ENCODE measurements at places on chromosomes 12 and 14.

DNA sequence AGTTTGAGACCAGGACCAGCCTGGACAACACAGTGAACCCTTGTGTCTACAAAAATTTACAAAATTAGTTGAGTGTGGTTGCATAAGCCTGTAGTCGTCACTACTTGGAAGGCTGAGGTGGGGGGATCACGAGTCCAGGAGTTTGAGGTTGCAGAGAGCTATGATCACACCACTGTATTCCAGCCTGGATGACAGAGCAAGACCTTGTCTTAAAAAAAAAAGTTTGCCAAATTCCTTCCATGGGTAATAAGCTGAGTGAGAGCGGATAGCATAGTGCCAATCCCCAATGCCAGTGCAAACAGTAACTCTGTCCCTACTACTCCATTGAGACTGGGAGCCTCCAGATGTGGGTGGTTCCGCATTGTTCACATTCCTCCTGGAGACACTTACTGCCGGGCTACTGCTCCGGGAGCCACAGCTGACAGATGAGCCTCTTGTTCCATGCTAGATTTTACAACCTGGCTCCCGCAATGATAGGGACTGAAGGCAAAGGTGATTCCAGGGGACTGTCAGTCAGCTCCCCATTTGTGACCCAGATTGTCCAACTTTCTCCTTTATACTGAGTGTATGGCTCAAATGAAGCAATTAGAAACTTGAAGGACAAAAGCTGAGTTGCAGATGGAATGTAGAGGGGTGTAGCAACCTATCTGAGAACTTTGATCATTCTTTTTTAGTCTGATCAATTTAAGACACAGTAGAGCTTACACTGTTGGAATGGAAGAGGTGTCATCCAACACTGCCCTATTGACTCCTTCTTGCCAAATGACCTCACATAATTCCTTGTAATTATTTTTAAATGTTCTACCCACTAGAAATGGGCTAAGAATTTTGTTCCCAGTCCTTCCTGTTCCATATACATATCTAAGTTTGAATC is 13.4 kb upstream of the FRMD6 start:
- H3K27me3 ChIP-seq = peaks cover 13% of the 10 kb centered on the region
- no peaks in the 10 kb centered on the region for H3K4me1 ChIP-seq
- H3K36me3 ChIP-seq = no peaks in the 10 kb centered on the region
- DNase-seq = no peak
- no peak overlapping the region for H3K27ac ChIP-seq

- H3K36me3 ChIP-seq = no peaks in the 10 kb centered on the region
- peaks cover 12% of the 10 kb centered on the region for H3K27me3 ChIP-seq
- no peaks in the 10 kb centered on the region for H3K4me1 ChIP-seq
- no peak overlapping the region for H3K27ac ChIP-seq
- no peak overlapping the region for H3K4me3 ChIP-seq
These were observed 5.9 kb downstream of the LRRC9 start for GRCh38 chr14:59925797-59926196.

DNA sequence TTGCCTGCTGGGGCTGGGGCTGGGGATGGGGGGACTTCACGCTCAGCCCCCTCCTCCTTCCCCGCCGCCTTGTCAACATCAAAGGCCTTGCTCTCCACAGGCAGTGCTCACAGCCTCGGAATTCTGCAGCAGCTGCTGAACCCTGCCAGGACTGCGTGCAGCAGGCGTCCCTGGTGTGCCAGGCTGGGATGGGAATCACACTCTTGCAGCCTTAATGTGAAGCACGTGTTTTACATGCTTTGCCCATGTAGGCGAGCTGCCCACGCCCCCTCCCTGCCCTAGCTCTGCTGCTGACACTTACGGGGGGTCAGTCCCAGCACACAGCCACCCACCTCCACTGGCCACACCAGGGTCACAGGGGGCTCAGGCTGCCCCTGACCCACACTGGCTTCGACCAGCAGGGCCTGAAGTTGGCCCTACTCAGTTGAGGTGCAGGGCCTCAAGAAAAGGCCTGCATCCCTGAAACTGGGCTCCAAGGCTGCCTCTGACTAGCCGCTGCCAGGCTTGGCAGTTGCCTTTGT is 276.2 kb upstream of the RTL1 start:
- no peak overlapping the region for H3K4me3 ChIP-seq
- H3K4me1 ChIP-seq = peaks cover 2% of the 10 kb centered on the region
- no peaks in the 10 kb centered on the region for H3K36me3 ChIP-seq
- DNase-seq = no peak
- no peak overlapping the region for H3K27ac ChIP-seq

DNA sequence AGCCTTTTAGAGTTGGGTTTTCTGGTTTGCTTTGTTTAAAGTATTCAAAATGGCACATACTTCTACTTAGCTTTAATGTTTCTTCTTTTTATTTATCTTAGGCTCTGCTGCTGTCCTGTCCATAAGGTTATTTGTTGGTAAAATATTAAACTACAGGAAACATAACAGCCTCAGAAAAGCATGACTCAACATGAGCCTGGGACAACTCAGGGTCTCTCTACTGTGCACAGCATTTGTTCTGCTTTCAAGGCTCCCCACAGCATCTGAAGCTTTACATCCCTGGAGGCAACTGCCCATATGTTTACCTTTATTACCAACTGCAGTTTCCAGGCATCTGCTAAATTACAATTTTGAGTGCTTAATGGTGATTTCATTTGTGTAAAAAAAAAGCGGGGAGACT is 954.2 kb upstream of the FBXO33 start:
- H3K27ac ChIP-seq = no peak overlapping the region
- H3K4me1 ChIP-seq = no peaks in the 10 kb centered on the region
- DNase-seq = no peak

DNA sequence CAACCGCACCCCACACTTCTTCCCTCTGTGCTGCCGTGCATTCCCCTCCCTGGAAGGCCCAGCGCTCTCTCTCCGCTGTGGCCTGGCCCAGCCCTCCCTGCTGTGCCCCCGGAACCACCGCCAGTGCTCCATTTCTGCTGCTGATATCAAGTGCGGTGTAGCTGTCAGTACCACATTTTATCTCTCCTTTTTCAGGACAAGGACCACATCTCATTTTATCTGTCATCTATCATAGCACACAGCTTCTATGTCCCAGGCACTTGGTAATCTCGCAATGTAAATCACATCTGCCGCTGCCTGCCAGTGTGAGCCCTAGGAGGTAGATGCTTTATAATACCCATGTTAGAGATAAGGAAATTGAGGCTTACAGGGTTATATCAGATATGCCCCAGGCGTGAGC is 18.3 kb downstream of the IL31 start:
- H3K27me3 ChIP-seq = peaks cover 5% of the 10 kb centered on the region
- no peak for DNase-seq
- no peak overlapping the region for H3K4me3 ChIP-seq
- no peak overlapping the region for H3K27ac ChIP-seq
- H3K4me1 ChIP-seq = no peaks in the 10 kb centered on the region

DNA sequence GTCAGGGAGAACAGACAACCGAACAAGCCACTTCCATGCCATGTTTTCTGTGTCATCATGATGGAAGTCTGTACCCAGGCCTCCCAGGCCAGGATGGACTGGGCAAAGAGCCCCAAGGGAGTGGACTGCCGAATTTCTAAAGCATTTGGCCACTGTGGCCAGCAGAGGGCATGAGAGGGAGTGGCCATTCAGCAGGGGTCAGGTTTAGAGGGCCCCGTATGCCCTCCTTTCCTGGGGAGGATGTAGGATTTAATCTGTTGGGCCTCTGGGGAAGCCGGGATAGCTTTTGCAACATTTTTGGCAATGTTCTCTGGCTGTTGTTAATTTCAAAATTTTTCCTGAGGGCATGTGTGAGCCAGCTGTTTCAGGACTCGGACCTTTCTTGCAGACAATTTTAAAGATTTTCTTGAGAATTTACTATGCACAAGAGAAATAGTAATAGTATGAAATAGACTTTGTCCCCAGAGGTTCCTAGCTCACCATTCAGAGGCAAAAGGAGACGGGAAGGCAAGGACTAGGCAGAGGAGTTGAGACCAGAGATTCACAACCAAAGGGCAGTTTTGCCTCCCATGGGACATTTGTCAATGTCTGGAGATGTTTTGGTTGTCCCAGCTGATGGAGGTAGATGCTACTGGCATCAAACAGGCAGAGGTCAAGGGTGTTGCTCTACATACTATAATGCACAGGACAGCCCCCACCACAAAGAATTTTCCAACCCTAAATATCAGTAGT is 18.0 kb downstream of the ACACB start:
- no peaks in the 10 kb centered on the region for H3K36me3 ChIP-seq
- H3K4me1 ChIP-seq = no peaks in the 10 kb centered on the region
- no peak overlapping the region for H3K4me3 ChIP-seq
- peaks cover 2% of the 10 kb centered on the region for H3K27me3 ChIP-seq
- no peak for DNase-seq

- no peak for DNase-seq
- no peak overlapping the region for H3K4me3 ChIP-seq
- no peaks in the 10 kb centered on the region for H3K36me3 ChIP-seq
- peaks cover 21% of the 10 kb centered on the region for H3K4me1 ChIP-seq
- H3K27me3 ChIP-seq = peaks cover 8% of the 10 kb centered on the region
These were observed 6.3 kb downstream of the TBPL2 start for GRCh38 chr14:55433880-55434804.

DNA sequence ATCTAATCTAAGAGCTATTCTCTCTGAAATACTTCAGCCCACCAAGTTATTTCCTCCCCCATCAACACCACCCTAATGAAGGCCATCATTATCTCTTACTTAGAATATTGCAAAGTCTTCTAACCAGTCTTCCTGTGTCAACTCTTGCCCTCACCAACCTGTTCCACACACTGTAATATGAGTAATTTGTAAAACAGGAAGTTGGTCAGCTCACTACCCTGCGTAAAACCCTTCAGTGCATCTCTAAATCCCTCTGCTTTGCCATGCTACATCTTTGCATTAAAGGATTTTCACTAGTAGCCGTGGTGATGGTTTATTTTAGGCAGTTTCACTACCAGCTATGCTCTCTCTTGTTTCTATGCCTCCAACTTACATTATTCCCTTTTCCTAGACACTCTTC is 70.0 kb downstream of the KIF21A start:
- peak; percentile 51 for DNase-seq
- H3K36me3 ChIP-seq = peaks cover 20% of the 10 kb centered on the region
- H3K27ac ChIP-seq = peak overlapping the region; percentile 79
- peak overlapping the region; percentile 37 for H3K4me3 ChIP-seq

- H3K4me3 ChIP-seq = no peak overlapping the region
- no peak overlapping the region for H3K27ac ChIP-seq
- H3K4me1 ChIP-seq = no peaks in the 10 kb centered on the region
- no peaks in the 10 kb centered on the region for H3K36me3 ChIP-seq
These were observed 132.3 kb downstream of the KSR2 start for GRCh38 chr12:117836476-117836875.

- H3K27me3 ChIP-seq = no peaks in the 10 kb centered on the region
- DNase-seq = no peak
- H3K27ac ChIP-seq = no peak overlapping the region
- no peak overlapping the region for H3K4me3 ChIP-seq
- H3K36me3 ChIP-seq = no peaks in the 10 kb centered on the region
These were observed 621.2 kb upstream of the FBXO33 start for GRCh38 chr14:40053416-40053815.

GRCh38 chr12:108442067-108442466 is 73.0 kb upstream of the FICD start:
- H3K4me1 ChIP-seq = no peaks in the 10 kb centered on the region
- no peak for DNase-seq
- H3K27ac ChIP-seq = no peak overlapping the region
- peaks cover 21% of the 10 kb centered on the region for H3K27me3 ChIP-seq

GRCh38 chr14:22915886-22916521 is 2.9 kb downstream of the RBM23 start:
- peaks cover 42% of the 10 kb centered on the region for H3K4me1 ChIP-seq
- peaks cover 43% of the 10 kb centered on the region for H3K36me3 ChIP-seq
- no peaks in the 10 kb centered on the region for H3K27me3 ChIP-seq
- H3K4me3 ChIP-seq = no peak overlapping the region

- peaks cover 13% of the 10 kb centered on the region for H3K36me3 ChIP-seq
- no peak overlapping the region for H3K27ac ChIP-seq
- no peaks in the 10 kb centered on the region for H3K27me3 ChIP-seq
- H3K4me1 ChIP-seq = no peaks in the 10 kb centered on the region
- DNase-seq = no peak
- H3K4me3 ChIP-seq = no peak overlapping the region
These were observed 14.8 kb downstream of the ITPR2 start for GRCh38 chr12:26818201-26818600.

DNA sequence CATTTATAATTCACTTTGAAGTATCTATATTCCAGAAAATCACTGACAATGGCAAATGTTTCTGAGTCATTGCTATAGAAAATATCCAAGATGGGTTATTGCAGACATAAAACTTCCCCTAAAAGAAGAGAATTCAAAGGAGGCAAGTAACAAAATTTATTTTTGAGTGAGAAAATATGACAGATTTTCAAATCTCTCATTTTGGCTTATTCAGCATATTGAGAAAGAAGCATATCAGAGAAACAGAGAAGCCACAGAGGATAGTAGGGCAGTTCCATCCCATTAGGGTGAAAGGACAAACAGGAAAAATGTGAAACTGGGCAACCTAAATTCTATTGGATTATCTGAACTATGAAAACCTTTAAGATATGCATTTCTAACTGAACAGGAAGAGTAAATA is 85.0 kb downstream of the SYT1 start:
- H3K4me3 ChIP-seq = no peak overlapping the region
- H3K36me3 ChIP-seq = no peaks in the 10 kb centered on the region
- H3K27me3 ChIP-seq = no peaks in the 10 kb centered on the region
- no peaks in the 10 kb centered on the region for H3K4me1 ChIP-seq
- H3K27ac ChIP-seq = no peak overlapping the region

DNA sequence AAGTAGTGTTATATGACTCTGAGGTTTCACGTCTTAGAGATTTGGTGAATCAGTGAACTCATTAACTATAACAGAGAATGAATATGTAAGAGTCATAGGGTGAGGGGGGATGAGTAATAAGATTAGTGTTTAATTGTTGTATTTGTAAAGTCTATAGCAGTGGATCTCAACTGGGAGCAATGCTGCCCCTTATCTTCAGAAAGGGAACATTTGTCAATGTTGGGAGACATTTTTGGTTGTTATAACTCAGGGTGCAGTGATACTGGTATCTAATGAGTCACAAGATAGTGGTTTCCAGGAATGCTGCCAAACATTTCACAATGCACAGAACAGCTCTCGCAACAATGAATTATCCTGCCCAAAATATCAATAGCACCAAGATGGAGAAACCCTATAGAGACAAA is 1193.7 kb downstream of the GALC start:
- no peaks in the 10 kb centered on the region for H3K27me3 ChIP-seq
- no peak overlapping the region for H3K27ac ChIP-seq
- H3K4me3 ChIP-seq = no peak overlapping the region
- H3K4me1 ChIP-seq = no peaks in the 10 kb centered on the region
- DNase-seq = no peak
- H3K36me3 ChIP-seq = no peaks in the 10 kb centered on the region

DNA sequence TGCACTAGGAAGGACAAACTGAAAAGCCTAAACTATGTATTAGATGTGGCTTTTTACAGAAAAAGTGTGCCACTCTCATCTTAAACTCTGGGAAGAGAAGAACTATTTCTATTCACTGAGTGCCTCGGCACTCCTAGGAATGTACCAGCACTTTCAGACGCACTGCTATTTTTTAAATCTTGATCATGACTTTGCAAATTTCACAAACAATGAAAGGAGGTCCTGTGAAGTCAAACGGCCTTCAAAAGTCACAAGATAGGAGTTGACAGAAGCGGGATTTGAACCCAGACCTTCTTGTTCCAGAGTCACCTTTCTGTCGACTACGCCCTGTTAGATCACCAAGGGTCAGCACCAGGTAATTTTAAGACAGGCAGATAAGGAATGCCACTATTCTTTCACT is 365.4 kb downstream of the VRK1 start:
- H3K4me3 ChIP-seq = no peak overlapping the region
- H3K27ac ChIP-seq = no peak overlapping the region
- H3K36me3 ChIP-seq = no peaks in the 10 kb centered on the region
- no peak for DNase-seq
